ENCODE measurements at places on chromosomes 2 and 18.

- no peak for DNase-seq
Observed at GRCh38 chr18:48163738-48164115, 233.3 kb upstream of the SMAD2 start.

GRCh38 chr2:67002618-67003371, 394.3 kb upstream of the ETAA1 start:
- DNase-seq: no peak

DNA sequence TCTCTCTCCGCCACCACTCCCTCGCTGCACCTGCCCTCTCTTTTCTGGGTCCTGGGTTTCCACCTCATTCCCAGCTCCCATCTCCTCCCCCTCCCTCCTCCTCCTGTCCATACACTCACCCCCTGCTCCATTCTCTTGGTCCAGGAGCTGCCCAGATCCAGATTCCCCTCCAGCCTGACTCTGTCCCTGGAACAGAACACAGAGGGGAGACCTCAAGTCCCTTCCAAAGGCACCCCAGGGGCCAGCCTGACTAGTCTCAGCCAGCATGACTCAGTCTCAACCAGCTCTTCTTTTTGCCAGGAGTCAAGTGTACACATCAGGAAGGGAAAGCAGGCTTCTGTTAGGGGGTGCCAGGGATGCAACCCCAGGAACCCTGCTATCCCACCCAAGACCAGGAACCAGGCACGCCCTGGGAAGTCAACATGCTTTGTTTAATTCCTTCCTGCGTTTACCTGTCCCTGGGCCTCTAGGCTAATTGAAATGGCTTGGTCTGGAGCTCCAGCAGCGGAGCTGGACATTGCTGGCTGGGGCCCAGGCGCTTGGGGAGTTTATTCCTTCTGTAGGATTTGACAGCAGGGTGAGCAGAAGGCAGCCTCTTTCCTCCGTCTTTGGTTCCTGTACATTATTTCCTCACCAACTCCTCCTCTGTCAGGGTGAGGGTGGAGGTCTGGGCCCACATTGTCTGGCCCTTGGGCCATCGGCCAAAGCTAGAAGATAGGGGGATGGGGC, 28.4 kb upstream of the SELENOI start:
- DNase-seq: no peak

DNA sequence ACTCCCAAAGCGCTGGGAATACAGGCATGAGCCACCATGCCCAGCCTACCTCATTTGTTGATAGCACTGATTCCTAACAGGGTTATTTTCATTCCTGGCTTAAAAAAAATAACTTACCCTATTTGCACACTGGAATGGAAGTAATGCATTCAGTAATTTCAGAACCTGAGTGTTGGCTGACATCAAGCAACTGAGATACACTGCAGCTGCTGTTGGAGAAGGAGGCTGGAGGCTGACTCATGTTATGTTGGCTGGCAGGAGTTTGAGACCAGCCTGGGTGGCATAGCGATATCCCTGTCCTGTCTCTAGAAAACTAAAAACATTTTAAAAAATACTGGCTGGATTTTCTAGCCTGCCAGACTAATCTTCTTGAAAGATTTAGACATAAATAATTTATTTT, 385.1 kb upstream of the MEX3C start:
- peak; percentile 46 for DNase-seq

DNA sequence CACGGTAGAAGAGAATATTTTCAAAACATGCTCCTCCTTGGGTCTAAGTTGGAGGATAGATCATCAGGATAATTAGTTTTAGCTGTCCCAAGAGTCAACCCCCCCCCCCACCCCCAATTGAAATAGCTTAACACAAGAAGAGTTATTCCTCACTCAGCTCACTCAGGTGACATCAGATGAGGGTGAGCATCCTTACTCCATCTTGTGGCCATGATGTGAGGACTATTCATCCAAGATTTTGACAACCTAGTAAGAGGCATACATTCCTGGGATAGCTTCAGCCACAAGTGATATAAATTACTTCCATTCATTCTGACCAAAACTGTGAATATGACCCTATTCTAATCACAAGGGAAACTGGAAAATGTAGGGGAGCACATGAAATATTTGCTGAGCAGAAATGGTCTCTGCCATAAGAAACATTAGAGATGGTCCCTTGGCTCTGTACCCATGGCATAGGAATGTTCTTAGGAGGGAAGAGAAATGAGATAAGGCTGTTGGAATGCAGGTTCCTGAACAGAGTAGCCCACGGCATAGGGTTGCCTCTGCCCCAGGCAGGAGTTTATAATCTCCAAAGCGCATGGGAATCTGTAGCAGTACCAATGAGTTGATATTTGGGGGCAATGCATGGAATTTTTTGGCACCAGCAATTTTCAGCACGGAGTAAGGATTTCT, 257.2 kb downstream of the CYRIA start:
- no peak for DNase-seq

DNA sequence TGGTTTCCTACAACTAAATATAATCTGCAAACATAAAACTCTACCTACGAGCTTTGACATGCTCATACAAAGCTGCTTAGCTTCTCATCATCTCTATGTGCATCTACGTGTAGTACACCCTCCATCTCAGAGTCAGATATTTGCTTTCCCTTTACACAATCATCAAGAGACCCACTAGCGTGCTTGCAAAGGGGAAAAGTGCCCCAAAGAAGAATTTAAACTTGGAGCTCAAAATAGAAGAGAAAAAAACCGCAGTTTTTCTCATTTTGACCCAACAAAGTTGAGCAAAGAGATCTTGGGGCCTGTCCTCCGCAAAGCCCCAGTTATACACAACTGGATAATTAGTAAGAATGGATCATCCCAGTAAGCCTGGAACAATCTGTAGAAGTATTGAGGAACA, 104.1 kb downstream of the PAX3 start:
- no peak for DNase-seq

GRCh38 chr2:9261231-9261883, 54.7 kb downstream of the ASAP2 start:
- DNase-seq: no peak

- DNase-seq: no peak
Observed at GRCh38 chr2:43102366-43103092, 123.9 kb downstream of the ZFP36L2 start.

- DNase-seq: no peak
Observed at GRCh38 chr2:96952016-96952750, 34.2 kb downstream of the FAM178B start.

- DNase-seq: no peak
Observed at GRCh38 chr2:35447215-35447614, 908.4 kb upstream of the CRIM1 start.

DNA sequence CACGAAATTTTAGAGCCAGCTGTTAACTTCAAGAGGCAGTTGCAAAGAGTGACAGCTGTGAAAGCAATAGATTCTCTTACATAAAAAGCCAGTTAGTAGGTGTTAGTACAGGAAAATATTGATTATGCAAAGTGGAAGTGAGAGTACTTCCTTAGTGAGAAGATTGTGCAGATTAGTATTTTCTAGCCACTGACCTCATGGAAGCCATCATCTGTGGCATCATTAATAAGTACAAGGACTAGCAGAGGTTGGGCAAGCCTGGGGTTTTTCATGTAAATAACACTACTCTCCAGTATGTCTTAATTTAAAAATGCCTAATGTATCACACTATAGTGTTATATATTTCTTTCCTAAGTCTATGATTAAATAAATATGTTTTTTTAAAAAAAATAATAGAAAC, 166.2 kb upstream of the DTNA start:
- no peak for DNase-seq

- DNase-seq: no peak
Observed at GRCh38 chr2:62374301-62375112, 131.5 kb downstream of the TMEM17 start.

- no peak for DNase-seq
Observed at GRCh38 chr18:31303771-31304170, 14.2 kb upstream of the DSG1 start.

DNA sequence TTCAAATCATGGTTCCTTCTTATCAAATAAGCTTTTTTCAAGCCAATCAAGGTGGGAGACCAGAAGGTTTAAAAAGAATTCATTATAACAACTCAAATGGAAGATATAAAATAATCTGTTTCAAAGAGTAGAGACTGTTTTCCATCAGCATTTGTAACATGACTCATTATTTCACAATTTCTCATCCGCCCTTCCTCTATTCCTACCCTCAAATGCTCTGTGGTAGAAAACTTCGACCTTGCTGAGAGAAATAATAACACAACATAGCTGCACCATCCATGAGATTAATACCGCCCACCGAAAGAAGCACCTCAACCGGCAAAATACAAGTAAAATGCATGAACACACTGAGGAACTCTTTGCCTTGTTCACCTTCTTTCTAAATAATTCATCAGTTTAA, 2039.2 kb upstream of the CELF4 start:
- DNase-seq: no peak

GRCh38 chr2:75604484-75604883, 42.1 kb upstream of the MRPL19 start:
- DNase-seq: no peak

GRCh38 chr2:232525791-232526371, at the start of gene CHRND:
TSS of gene CHRND (plus strand) at chr2:232526160. CDS start at chr2:232526216, 56 bp downstream.
- DNase-seq: peak; percentile 30

DNA sequence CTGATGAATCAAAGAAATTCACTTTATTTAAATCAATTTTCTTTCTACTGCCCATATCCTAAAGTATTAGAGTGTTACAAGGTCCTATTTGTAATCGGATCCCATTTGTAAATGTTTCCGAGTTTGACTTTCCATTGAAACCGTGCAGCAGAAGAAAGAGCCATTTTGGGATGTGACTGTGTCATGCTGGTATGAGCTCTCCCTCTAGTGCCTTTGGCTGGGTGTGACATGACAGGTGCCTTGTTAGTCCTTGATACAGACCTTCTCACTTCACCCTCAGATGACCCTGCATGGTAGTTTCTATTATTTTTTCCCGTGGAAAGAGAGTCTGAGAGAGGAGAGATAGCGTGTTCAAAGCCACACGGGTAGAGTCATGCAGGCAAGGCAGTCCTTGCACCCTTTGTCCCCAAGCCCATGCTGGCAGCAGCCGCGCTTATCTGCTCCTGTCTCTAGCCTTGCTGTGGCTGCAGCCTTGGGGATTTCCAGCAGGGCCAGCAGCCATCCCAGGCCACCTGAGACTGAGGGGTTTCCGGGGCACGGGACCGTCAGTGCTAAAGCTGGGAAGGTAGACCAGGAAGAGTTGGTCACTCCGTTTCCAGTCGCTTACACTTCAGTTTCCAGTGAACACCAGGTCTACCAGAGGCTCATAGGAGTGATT, 21.4 kb downstream of the CHMP1B start:
- peak; percentile 47 for DNase-seq

DNA sequence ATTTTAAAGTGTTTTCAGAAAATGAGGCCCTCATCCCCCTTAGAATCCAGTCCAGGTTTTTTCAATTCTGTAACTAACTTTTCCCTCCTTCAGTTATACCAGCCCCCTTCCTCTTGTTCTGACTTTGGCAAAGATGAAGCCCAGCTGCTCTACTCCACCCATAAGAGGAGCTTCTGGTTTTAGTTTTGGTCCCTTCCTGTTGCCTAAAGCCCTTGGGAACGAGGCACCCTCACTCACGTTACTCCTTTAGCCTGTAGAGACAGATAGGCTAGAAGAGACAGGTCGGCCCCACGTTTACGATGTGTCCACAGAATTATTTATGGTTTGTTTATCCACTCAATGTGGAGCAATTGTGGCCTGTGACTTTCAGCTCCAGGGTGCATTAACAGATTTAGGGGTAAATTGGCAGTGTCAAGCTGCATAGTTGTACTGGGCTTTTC, 454.2 kb upstream of the TNP1 start:
- no peak for DNase-seq

DNA sequence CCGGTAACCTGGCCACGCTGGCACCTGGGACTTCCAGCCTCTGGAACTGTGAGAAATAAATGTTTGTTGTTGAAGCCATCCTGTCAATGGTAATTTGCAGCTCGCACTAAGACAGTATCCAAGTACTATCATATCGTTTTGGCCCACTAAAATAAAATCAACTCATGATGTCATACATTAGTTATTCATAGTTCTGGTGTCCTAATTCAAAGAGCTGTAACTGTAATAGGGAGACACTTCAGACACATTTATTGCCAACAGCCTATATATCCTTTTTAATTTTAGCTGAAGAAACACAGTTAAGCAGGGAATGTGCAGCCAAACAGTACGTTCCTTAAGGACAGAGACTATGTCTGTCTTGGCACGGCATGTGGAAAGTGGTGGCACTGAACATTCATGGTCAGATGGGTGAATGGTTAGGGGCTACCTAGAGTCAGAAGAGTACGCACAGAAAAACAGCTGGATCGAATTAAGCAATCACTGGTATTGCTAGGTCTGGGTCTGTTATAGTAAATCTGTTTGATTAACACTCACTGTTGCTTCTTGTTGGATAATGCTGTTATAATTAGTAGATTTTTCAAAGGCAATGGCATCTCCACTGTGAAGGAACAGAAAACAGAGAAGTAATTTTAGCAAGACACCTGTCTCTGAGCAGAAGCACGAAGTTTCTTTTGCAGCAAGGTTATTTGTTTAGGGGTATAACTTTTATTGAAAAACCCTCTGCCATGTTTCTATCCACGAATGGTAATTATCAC, 41.3 kb upstream of the CREG2 start:
- no peak for DNase-seq

DNA sequence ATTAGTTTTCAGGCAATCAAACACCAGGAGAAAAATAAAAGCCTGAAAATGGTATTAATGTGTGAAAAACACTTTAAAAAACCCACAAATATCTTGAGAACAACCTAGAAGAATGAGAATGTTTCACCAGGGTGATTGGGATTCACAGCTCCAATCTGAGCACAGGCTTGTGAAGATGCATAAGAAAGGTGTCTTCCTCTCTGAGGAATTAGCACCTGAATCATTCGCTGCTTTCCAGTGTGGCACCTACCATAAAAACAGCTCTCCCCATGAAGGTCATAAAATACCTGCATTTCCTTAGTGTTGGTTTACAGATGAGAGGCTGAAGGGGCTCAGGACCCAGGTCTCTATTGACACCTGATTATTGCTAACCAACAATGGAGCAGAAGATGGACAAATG, 499.7 kb upstream of the KLHL29 start:
- no peak for DNase-seq

GRCh38 chr2:148252646-148253045, 231.8 kb downstream of the MBD5 start:
- DNase-seq: no peak

DNA sequence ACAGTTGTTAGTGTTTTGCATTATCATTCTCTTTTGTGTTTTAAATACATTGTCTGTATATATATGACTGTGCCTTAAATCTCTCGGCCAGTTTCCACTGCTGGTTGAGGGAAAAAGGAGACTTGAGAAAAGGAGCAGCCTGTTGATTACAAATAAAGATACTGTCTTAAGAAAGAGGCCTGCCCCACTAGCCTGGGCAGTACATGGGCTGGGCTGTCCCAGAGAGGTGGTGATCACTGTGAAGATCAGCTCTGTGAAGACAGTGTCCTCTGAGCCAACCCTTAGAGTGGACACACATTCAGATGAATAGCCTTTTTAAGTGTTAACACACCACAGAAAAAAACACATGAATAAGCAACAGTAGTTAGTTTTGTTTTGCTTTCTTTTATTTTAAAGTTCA, 10.0 kb upstream of the OTX1 start:
- no peak for DNase-seq

Data from cardiac muscle cell (in vitro differentiated cells and primary cell).